Esophagus muscularis mucosa (tissue), 4 donors: ENCODE measurements at places on chromosomes 2 and 18. TPM values are rescaled to one million over a fixed set of nuclear protein-coding genes. Genes with fewer than 3 reads are reported as not detected.

Gene LRP1B
- 0.71 TPM for total RNA-seq

DNA sequence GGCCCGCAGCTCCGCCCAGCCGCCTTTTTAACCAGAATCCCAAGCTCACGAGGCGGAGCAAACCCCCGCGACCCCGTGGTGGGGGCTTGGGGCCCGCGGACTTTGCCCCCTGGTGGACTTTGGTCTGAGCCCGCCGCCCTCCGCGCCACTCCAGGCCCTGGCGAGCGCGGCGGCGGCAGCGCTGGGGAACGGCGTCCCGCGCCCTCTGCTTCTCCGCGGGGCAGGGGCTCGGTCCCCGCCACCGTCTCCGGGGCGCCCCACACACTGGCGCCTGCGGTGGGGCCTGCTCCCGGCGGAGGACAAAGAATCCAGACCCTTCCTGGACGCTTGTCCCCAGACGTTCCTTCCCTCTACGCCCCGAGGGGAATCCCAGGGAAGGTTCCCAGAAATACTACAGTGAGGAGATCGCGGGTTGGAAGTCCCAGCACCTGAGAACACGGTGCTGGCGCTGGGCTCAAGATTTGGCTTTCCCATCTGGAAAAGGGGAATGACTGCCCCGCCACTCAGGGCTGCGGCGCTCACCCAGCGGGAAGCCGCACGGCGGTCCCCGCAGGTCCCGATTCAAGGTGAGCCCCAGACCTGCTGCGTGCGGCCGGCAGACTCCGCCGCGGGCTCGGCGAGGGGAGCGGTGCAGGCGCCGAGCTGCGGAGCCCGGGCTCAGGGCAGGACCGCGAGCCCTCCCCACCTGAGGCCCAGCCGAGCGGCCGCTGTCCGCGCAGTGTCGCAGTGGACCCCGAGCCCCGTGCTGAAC, at the start of gene HAAO:
Gene HAAO, minus strand, starts transcription at position 1 of the 751 bp plus-strand sequence. CDS start 47 bp downstream, outside the sequence.
- no peaks in the 10 kb centered on the region for H3K36me3 ChIP-seq
- H3K4me3 ChIP-seq: peak within 1 kb of the TSS; percentile 69
- peak within 1 kb of the TSS; percentile 82 for H3K27ac ChIP-seq
- no peak for DNase-seq
- no peaks in the 10 kb centered on the region for H3K27me3 ChIP-seq

Gene CFAP53
- not detected for total RNA-seq

Gene ANKRD62
- total RNA-seq: not detected

Gene AQP12A
- total RNA-seq: not detected

Gene LCT
- not detected for total RNA-seq

Gene CRYGB
- not detected for total RNA-seq

GRCh38 chr2:219998714-219999227, 371.3 kb downstream of the SLC4A3 start:
- no peak for DNase-seq
- no peak overlapping the region for H3K27ac ChIP-seq
- H3K27me3 ChIP-seq: no peaks in the 10 kb centered on the region
- no peak overlapping the region for H3K4me3 ChIP-seq
- no peaks in the 10 kb centered on the region for H3K4me1 ChIP-seq

Gene DPYSL5
- 0.13 TPM for total RNA-seq

- H3K27ac ChIP-seq: no peak overlapping the region
- H3K27me3 ChIP-seq: peaks cover 4% of the 10 kb centered on the region
- no peak overlapping the region for H3K4me3 ChIP-seq
- no peak for DNase-seq
- H3K4me1 ChIP-seq: no peaks in the 10 kb centered on the region
Observed at GRCh38 chr2:161981679-161982250, 92.2 kb downstream of the DPP4 start.

- no peaks in the 10 kb centered on the region for H3K36me3 ChIP-seq
- no peaks in the 10 kb centered on the region for H3K27me3 ChIP-seq
- H3K27ac ChIP-seq: no peak overlapping the region
- DNase-seq: no peak
- no peak overlapping the region for H3K4me3 ChIP-seq
Observed at GRCh38 chr18:77073336-77074093, 59.1 kb downstream of the MBP start.

Gene ETAA1
- total RNA-seq: 10.4 TPM

- no peak overlapping the region for H3K27ac ChIP-seq
- H3K4me3 ChIP-seq: no peak overlapping the region
- no peaks in the 10 kb centered on the region for H3K36me3 ChIP-seq
- no peak for DNase-seq
- H3K4me1 ChIP-seq: peaks cover 18% of the 10 kb centered on the region
- no peaks in the 10 kb centered on the region for H3K27me3 ChIP-seq
Observed at GRCh38 chr2:195535911-195536522, 121.0 kb upstream of the SLC39A10 start.

DNA sequence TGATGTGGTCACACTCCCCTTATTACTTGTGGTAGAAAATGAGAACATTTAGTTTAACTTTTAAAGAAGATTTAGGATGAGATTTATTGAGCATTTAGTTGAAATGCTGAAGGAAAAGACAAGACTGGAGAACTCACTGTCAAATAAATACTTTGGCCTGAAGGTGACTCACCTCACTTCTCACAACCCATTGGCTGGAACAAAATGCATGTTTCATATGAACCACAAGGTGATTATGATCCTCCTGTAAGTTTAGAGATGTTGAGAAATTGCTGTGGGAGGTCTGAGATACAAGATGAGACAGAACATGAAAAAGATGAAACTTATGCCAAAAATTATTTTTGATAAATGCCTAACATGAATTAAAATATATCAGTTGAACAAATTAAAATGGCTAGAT, 1004.5 kb downstream of the SOCS6 start:
- H3K4me1 ChIP-seq: no peaks in the 10 kb centered on the region
- H3K27ac ChIP-seq: no peak overlapping the region
- H3K4me3 ChIP-seq: no peak overlapping the region
- DNase-seq: no peak
- no peaks in the 10 kb centered on the region for H3K27me3 ChIP-seq
- no peaks in the 10 kb centered on the region for H3K36me3 ChIP-seq

DNA sequence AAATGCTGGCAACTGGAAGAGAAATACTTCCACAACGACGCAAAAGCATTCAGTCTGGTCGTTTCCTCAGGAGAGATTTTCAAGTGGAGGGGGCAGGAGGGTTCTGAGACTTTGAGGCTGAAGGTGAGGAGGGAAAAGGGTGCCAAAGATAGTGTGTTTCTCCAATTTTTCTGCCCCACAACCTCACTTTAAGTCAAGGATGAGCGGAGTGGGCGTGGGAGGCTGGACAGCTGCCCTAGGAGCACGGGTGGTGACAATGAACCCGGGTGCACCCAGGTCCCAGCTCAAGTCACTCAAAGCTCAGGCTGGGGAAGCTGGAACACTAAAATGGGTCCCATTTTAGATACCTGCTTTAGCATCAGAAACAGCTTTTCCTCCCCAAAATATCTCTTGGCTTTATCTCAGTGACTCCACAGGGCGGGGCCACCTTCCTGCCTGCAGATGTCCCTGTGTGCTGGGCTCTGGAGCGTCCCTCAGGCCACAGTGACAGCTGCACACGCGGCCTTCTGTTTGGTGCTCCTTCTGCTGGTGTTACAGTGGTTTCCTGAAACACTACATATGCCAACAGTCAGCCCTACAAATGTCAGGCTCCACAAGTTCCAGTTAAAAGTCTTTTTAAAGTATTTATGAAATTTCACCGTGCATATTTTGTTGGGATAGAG, 1.4 kb upstream of the MBP start:
- no peak for DNase-seq
- H3K27ac ChIP-seq: peak overlapping the region; percentile 90
- peaks cover 64% of the 10 kb centered on the region for H3K4me1 ChIP-seq
- no peak overlapping the region for H3K4me3 ChIP-seq
- H3K27me3 ChIP-seq: peaks cover 5% of the 10 kb centered on the region

DNA sequence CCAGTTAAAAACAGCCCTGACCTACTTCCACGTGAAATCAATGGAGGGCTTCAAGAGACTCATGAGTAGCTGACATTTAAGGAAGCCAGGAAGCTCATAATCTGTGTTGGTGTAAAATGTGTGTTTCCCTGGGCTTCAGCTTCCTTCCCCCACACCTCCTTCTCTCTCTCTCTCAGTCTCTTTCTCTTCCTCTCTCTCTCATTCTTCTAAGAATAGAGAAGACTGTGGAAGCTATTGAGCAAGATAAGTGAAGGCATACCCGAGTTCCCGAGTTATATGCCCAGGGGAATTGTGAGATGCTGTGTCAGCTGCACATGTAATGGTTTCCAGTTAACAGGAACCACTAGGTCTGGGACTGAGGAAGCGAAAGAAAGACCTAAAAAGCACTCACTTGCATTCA, 199.4 kb downstream of the NYAP2 start:
- H3K4me1 ChIP-seq: no peaks in the 10 kb centered on the region
- H3K4me3 ChIP-seq: no peak overlapping the region
- peak; percentile 75 for DNase-seq
- H3K27ac ChIP-seq: no peak overlapping the region

DNA sequence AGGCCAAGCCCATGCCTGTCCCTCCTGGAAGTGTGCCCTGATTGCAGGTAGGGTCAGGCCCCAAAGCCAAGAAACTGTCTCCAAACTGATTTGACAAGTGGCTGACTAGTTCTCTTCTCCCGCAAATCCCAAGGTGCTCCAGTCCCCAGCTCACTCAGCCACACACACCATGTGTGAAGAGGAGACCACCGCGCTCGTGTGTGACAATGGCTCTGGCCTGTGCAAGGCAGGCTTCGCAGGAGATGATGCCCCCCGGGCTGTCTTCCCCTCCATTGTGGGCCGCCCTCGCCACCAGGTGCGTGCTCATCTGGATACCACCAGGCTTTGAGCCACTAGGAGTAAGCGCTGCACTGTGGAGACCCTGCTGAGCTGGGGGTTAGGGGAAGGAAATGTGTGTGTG, 8.3 kb downstream of the ACTG2 start:
- H3K36me3 ChIP-seq: no peaks in the 10 kb centered on the region
- peak; percentile 80 for DNase-seq
- peak overlapping the region; percentile 93 for H3K27ac ChIP-seq
- no peaks in the 10 kb centered on the region for H3K27me3 ChIP-seq

DNA sequence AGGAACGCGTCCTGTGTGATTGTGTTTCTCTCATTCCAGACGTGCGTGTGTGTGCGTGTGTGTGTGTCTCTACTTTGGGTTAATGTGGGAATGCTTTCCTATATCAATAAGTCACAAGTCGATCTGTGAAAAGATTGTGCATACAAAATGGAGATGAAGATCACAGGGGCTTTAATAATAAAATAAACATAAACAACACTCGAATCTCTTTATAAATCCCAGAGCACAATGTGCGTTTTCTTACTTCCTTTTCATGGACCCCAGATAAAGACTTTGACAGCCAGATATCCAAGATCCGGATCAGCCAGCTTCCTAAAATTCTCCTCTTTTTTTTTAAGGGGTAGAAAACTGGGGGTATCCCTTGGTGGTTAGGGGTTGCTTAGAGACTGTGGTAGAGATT, 4.7 kb downstream of the PAX8 start:
- H3K4me1 ChIP-seq: peaks cover 14% of the 10 kb centered on the region
- H3K4me3 ChIP-seq: no peak overlapping the region
- no peaks in the 10 kb centered on the region for H3K27me3 ChIP-seq
- DNase-seq: no peak
- no peak overlapping the region for H3K27ac ChIP-seq

GRCh38 chr18:49756671-49757362, 56.5 kb downstream of the ACAA2 start:
- H3K36me3 ChIP-seq: no peaks in the 10 kb centered on the region
- no peak overlapping the region for H3K4me3 ChIP-seq
- no peaks in the 10 kb centered on the region for H3K4me1 ChIP-seq
- no peaks in the 10 kb centered on the region for H3K27me3 ChIP-seq
- DNase-seq: no peak
- H3K27ac ChIP-seq: no peak overlapping the region

DNA sequence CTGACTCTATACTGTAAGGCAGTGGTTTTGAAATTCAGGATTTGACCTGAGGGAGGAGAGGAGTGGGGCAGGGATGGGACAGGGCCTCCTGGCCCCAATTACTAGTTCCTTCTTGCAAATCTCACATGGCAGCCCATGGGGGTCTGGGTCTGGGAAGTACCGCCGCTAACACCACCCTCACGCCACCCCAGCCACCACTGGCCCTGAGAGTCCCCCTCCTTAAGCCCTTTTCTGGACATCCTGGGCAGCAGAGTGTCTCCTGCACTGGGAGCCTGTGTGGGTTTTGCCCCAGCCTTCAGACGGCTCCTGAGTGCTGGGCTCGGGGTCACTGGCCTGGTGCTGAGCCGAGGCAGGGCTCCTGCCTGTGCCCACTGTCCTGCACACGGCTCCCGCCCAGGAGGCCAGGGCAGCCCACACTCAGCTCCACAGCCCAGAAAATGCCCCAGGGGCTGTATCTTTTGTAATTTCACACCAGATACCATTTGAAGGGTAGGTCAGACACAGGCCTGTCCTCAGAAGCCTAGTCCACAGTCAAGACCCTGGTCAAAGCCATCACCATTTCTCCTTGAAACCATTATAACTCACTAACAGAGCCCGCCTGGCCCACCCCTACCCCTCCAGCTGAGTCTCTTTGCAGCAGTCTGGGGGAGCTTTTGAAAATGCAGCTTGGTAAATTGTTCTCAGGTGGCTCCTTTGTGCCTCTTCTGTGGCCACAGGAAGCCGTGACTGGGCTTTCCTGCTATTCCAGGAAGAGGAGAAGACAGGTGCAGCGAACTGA, 55.1 kb downstream of the CYP27C1 start:
- peak; percentile 79 for DNase-seq
- H3K4me1 ChIP-seq: no peaks in the 10 kb centered on the region
- H3K36me3 ChIP-seq: no peaks in the 10 kb centered on the region

Gene KCNG3
- not detected for total RNA-seq

Gene PKDCC
- 102 TPM for total RNA-seq
